Midbrain (tissue), 1 donor: ENCODE measurements at places on chromosomes 5 and 9.
A peak's percentile ranks its signal among the peaks of the same experiment; 100 is the strongest.

DNA sequence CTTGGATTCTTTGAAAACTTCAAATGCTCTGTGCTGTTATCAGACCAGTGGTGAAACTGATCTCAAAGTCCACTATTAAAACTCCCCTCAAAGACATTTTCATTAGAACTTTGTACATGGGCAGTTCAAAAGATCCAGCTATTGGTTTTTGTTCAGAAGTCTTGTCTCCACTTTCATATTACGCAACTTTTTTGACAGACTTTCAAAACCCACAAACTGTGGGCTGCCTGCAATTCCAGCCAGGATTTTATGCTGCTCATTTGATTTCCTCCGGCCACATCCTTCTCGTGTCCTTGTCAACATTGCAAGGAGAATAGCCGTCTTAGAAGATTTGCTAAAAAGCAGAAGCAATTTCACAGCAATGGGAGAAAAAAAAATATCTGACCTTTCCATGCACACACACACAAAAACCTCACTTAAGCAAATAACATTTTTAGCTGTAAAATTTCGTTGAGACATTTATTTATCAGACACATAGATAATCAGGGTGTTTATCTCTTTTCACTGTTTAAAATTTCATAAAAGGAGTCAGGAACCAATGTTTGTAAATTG lies 1990.5 kb downstream of the MAT2B start:
- no peak for DNase-seq

DNA sequence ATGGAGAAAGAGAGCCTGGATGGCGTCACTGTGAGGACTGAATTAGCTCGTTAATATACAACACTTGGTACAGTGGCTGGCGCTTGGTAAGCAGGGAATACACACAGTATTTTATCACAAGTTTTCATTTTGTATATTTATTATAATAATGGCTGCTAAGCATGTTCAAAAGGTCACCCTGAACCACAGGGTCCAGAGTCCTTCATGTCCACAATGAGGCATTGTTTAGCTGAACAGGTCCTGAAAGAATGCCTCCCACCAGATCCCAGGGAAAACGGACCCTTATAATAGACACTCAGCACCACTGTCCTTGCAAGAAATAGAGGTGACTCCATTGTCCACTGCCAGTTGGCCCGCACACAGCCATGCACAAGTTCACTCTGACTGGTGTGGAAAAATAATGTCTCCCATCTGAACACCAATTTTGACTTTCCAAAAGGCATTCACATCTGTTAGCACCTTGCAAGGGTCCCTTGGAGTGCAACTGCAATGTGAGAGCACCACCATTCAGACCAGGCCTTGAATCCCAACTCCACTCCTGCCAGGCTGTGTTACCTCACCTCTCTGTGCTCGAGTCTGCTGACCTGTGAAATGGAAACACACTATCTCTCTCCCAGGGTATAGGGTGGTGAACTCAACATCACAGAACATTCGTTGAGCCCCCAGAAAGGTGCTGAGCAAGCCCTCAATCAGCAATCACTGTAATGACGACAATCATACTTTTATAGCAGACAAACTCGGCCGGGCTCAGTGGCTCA lies 3.9 kb downstream of the VDAC1 start:
- DNase-seq = no peak

DNA sequence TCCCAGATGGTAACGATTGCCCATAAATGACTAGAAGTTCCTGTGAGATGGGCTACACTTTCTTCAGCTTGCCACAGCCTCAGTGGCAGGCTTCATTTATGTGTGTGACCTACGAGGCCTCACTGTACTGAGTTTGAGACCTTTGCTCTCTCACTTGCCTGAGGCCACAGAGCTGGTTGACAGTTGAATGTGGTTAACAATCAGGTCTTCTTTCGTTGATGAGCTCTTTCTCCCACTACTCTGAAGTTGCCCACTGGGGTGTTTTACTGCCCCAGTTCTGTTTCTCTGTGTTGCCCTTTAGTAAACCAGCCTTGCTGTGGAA lies 70.5 kb downstream of the CYFIP2 start:
- no peak for DNase-seq

DNA sequence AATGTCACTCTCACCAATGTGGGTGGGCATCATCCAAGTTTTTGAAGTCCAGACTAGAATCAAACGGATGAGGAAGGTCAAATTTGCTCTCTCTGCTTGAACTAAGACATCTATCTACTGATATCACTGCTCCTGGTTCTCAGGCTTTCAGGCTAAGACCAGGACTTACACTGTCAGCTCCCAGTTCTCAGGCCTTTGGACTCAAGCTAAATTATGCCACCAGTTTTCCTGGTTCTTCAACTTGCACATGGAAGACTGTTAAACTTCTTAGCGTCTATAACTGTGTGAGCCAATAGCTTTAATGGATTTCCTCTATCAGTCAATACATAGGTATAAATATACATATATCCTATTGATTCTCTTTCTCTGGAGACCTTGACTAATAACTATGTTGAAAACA lies 35.3 kb downstream of the LYRM7 start:
- no peak for DNase-seq

- DNase-seq = peak; percentile 1
These were observed 74.5 kb upstream of the PALM2AKAP2 start for GRCh38 chr9:109705515-109705914.

DNA sequence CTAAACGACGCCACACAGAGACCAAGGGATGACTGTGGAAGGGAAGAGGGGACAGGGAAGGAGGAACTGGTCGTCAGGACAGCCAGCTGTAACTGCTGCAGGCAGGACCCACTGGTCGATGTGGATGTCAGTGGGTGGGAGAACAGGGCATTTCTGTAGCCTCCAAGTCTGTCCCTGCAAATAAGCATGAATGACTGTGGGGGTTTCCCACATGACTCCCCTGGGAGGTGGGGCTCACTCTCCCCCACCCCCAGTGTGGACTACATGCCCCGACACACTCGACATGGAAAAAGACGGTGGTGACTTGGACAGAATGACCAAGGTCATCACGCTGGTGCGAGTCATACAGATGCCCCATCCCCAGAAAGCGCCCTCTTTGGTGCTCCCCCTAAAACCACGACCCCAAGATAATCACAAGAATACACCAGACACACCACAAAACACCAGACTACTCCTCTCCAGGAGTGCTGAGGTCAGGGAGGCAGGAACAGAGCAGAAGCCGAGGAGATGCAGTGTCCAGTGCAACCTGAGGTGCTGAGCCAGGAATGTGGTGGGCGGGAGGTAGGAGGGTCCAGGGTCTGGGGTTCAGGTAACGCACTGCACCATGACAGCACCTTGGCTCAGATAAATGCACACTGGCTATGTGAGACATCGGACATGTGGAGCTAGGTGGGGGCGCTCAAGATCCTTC lies 64.9 kb downstream of the SECISBP2 start:
- DNase-seq = no peak

GRCh38 chr5:149123211-149123610 lies 18.1 kb upstream of the ABLIM3 start:
- DNase-seq = no peak

DNA sequence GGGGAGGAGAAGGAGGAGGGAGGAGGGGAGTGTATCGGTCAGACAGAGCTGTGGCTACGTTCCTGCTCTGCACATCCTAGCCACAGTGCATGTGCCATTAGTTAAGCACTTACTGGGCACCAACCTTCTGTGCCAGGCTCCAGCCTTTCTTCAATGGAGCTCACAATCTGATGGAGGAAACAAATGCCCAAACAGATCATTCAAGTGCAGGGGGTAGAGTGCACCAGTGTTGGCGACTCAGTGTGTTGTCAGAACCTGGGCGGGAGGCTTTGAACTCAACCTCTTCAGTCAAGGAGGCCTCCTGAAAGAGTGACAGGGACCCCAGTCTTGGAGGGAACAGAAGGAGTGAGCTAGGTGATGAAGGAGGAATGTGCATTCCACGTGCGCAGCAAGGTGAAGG lies 51.9 kb upstream of the SHB start:
- DNase-seq = no peak

DNA sequence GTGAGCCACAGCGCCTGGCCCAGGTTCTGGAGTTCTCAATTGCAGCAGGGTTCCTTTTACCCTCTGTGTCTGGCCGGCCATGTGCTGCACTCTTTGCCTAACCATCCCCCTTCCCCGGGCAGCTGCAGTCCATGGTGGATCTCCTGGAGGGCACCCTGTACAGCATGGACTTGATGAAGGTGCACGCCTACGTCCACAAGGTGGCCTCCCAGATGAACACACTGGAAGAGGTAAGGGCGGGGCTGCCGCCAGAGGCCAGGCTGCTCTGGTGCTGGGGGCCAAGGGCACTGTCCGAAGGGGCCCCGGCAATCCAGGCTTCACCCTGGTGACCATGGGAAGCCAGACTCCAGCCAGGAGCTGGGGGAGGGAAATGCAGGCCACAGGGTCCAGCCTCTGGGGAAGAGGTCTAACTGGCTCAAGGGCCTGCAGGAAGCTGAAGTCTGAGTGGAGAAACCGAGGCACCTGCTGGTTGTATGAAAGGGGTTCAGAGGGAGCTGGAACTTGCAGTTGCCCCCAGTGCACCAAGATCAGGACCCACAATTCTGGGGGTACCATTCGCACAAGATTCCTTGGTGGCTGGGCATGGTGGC lies 18.1 kb downstream of the OLFML2A start:
- no peak for DNase-seq

GRCh38 chr5:149283626-149284480 lies 12.2 kb downstream of the AFAP1L1 start:
- DNase-seq = no peak

- no peak for DNase-seq
These were observed 1.9 kb downstream of the N4BP3 start for GRCh38 chr5:178115136-178115813.

DNA sequence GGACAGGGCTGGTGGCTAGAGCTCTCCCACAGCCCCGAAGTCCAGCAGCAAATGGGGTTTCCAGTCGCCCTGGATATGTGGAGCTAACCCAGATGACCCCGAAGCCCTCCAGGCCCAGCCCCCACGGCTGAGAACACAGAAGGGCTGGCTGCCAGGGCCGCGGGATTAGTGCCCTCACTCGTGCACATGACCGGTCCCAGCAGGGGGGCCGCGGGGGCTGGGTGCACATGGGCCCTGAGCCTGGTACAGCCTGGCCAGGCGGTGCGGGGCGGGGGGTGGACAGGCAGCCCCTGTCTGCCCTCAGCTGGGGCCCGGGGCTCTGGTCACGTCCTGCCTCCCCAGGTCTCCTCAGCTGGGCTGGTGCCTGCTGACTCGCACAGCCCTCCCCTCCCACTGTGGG lies 5.9 kb downstream of the SSNA1 start:
- peak; percentile 92 for DNase-seq

GRCh38 chr9:2120926-2121689 lies 106.0 kb downstream of the SMARCA2 start:
- DNase-seq = peak; percentile 15

- no peak for DNase-seq
These were observed 68.2 kb downstream of the DMRTA1 start for GRCh38 chr9:22514871-22515270.

GRCh38 chr5:154242964-154243376 lies 52.4 kb downstream of the GALNT10 start:
- no peak for DNase-seq

GRCh38 chr9:115333277-115334070 lies 215.5 kb upstream of the TNC start:
- no peak for DNase-seq

DNA sequence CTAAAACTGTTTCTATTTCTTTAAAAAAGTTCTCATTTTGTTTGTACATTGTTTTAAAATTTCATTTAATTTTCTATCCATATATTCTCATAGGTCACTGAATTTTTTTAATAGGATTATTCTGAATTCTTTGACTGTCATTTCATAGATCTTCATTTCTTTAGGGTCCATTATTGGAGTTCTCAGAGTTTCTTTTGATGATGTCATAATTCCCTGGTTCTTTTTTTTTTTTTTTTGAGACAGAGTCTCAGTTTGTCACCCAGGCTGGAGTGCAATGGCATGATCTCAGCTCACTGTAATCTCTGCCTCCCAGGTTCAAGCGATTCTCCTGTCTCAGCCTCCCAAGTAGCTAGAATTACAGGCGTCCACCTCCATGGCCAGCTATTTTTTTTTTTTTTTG lies 89.9 kb downstream of the DMRT2 start:
- no peak for DNase-seq

GRCh38 chr5:159915904-159916840 lies at the start of gene ADRA1B:
Gene ADRA1B (plus strand): TSS chr5:159916482. CDS start chr5:159916906, 424 bp downstream.
- DNase-seq = peak; percentile 60

DNA sequence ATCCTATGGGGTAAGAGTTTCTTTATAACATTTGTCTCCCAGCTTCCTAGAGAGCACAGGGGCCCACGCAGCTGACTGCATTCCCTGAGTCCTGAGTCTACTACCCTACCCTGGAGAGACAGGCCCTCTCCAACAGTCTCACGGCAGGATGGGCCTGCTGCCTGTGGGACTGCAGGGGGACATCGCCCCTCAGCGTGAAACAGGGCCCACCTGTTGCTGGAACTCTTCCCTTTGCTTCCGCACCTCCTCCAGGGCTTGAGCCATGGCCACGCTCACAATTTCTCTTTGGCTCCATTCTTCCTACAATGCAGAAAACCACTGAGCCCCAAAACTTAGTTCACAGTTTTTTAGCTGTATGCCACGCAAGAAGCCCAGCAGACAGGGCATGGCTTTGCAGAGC lies 28.2 kb downstream of the ARPC5L start:
- no peak for DNase-seq

DNA sequence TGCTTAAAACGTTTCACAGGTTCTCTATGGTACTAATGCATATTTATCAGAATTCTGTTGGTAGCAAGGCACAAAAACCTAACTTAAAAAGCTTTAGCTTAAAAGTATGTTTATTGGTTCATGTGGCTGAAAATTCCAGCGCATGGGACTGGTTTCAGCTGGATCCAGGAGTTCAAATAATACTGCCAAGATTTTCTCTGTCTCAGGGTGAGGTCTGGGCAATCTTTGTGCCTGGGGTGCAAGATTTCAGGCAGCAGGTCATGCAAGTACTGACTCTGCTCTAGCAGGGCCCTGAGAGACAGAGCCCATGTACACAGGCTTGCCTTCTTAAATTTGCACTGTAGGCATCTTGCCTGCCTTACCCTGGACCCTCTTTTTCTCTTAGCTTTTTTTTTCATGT lies 134.2 kb upstream of the GAS1 start:
- DNase-seq = no peak

GRCh38 chr5:1178529-1179382 lies 22.6 kb upstream of the SLC6A19 start:
- DNase-seq = no peak

- DNase-seq = no peak
These were observed 338.6 kb downstream of the PTPRD start for GRCh38 chr9:10274175-10274574.

- no peak for DNase-seq
These were observed 179.2 kb downstream of the FGF18 start for GRCh38 chr5:171598641-171599152.

- no peak for DNase-seq
These were observed 947 bp upstream of the MARCHF3 start for GRCh38 chr5:127031147-127031862.

GRCh38 chr9:126510564-126510963 lies 103.2 kb upstream of the LMX1B start:
- DNase-seq = no peak

DNA sequence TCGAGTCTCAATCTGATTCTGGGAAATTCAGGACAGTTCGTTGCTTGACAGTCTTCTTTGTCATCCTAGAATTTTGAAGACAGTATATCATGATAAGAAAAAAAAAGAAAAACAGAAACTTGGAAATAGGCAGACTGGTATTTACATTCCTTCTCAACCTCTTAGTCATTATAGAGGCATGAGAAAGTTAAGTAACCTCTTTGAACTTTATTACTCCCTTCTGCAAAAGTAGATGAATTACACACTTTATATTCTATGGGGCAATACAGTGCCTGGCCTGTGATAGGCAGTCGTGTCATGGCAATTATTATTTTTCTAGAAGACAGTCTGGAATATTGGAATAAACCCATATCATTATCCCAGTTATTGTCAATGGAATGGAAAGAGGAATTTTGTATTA lies 828.9 kb downstream of the TLR4 start:
- DNase-seq = no peak

- DNase-seq = no peak
These were observed 905 bp downstream of the CDK9 start for GRCh38 chr9:127786773-127787104.
